ENCODE measurements at places on chromosomes 16 and 17. TPM values are rescaled to one million over a fixed set of nuclear protein-coding genes. Genes with fewer than 3 reads are reported as not detected.

ZSCAN10 gene
- not detected for total RNA-seq

C1QL1 gene
- total RNA-seq: 1.0 TPM

VAT1L gene
- 7.6 TPM for total RNA-seq

EXOC3L1 gene
- total RNA-seq: not detected

RNF157 gene
- 2.5 TPM for total RNA-seq

KRTAP4-5 gene
- not detected for total RNA-seq

PYDC1 gene
- not detected for total RNA-seq

CDR2L gene
- total RNA-seq: 15.8 TPM

ARHGDIG gene
- not detected for total RNA-seq

TSPAN10 gene
- total RNA-seq: 0.59 TPM

TNK1 gene
- total RNA-seq: not detected

ALOX15 gene
- not detected for total RNA-seq

ARL5C gene
- total RNA-seq: not detected

EME2 gene
- total RNA-seq: 2.5 TPM

HS3ST2 gene
- total RNA-seq: not detected

TMEM114 gene
- total RNA-seq: not detected

ANKRD40CL gene
- not detected for total RNA-seq

Measured in bronchus fibroblast of lung (primary cell).